ENCODE measurements at places on chromosomes 7 and 10. TPM values are rescaled to one million over a fixed set of nuclear protein-coding genes. Genes with fewer than 3 reads are reported as not detected.

GRCh38 chr10:11951695-11952094 lies 90.9 kb downstream of the UPF2 start:
- DNase-seq: no peak

GRCh38 chr10:44462338-44462914 lies 77.5 kb upstream of the CXCL12 start:
- DNase-seq: no peak

The CD36 gene
- polyA plus RNA-seq: 29.6 TPM

The PKD2L1 gene
- not detected for polyA plus RNA-seq

The GRM3 gene
- 0.16 TPM for polyA plus RNA-seq

GRCh38 chr10:123156078-123156477 lies 1.9 kb downstream of the BUB3 start:
- no peak for DNase-seq

DNA sequence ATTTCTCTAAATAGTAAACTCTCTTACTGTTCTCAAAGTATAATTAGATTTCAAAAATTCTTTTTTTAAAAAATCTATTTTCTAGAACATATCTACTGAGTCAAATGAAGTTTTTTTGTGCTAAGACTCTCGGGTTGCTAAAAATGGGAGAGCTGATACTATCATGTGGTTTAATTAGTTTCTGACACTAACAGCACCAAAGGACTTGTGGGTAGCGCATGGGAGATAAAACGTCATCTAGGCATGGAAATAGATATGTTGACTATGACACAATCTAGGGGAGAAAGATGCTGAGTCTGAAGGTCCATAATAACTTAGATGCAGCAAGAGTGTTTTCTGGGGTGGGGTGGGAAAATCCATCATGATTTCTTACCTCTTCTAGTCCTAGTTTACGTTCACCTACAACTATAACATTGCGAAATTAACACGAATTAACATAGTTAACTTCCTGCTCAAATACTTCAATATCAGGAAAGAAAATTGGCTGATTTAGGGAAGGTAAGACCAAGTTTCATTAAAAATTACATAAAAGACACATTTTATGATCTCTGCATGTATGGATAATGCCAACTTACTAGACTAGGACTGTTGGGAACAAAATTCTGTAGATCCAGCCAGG lies 14.3 kb upstream of the ARMC3 start:
- DNase-seq: no peak

- DNase-seq: no peak
These were observed 131.3 kb downstream of the FAM53B start for GRCh38 chr10:124612611-124613498.

DNA sequence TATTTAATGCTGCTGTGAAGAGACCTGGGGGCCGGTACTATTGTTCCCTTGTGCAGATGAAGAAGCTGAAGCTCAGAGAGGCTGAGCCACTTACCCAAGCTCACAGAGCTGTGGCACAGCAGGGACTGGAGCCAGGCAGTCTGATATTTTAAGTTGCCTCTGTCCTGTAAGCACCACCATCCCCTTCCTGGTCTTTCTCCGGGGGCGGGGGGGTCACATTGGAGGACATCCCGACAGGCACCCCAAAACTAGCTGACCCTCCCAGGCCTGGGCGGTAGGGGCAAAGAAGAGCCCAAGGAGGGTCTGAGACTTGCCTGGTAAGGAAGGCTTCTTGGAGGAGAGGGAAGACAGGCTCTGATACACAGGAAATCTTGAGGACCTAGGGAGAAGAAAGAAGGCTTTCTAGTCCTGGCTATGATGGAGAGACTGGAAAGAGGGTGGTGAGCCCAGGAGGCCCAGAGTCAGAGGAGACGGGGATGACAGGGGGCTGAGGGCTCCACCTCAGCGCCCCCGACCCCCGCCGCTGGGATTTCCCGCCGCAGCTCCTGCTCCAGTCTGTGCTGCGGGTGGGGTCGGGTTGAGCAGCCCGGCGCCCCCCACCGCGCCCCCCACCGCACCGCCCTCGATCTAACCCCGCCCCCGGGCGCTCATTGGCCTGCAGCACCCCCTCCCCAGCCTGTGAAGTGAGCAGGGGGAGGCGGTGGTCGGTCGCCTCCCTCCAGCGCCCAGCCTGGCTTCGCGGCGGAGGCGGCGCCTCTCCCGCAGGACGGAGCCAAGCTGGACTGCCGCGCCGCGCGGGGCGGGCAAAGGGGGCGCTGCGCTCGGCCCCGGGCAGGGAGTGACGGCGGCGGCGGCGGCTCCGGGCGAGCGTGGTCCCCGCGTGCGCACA lies at the start of gene ADCYAP1R1:
Gene ADCYAP1R1 (plus strand): TSS at position 711 of the 889 bp plus-strand sequence. CDS start 10,957 bp downstream, outside the sequence.
- no peak for DNase-seq

- DNase-seq: peak; percentile 73
These were observed at the start of gene RINT1 for GRCh38 chr7:105531792-105532671. RINT1 (plus strand) TSS chr7:105532201; CDS start chr7:105532316, 115 bp downstream.

- peak; percentile 29 for DNase-seq
These were observed 46.2 kb downstream of the GPAM start for GRCh38 chr10:112137154-112137987.

DNA sequence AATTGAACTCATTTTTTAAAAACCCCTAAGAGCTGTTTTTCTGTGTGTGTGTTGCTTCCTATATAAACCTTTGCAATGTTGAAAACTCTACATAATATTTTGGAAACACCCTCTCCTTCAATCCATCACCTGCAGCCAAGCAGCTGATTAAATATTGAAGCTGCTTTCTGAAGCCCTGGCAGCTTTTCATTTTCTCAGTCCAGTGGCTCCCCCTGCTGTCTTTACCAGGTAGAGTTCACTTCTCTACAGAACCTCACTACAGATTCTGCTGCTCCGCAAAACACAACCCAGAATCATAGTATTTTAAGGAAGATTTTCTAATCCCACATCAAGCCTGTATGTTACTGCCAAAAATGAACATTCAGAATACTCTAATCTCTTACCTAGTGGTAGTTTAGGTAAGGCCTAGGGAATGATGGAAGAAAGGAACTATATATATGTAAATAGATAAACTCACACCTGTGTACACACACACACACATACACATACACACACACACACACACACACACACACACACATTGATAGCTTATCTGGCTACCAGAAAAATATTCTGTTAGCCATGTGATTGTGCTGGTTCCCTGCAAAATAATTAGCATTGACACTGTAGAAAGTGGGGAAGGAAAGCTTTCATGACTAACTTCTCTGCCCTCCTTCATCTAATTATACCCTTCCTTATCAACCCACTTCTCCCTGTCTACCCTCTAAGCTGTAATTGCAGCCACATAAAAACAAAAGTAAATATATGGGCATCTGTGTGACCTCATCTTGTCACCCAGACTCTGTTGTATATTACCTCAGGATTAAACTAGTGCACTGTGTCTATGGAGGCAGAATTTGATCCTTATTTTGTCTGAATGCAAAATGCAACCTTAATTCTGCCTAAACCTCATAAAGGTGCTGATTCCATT lies 229.5 kb upstream of the FZD1 start:
- DNase-seq: no peak

The FAM25G gene
- polyA plus RNA-seq: not detected

The SFRP4 gene
- polyA plus RNA-seq: 2.6 TPM

- DNase-seq: no peak
These were observed 2.2 kb downstream of the WNT16 start for GRCh38 chr7:121331048-121331447.

GRCh38 chr10:121919666-121920065 lies 8.2 kb downstream of the ATE1 start:
- no peak for DNase-seq

DNA sequence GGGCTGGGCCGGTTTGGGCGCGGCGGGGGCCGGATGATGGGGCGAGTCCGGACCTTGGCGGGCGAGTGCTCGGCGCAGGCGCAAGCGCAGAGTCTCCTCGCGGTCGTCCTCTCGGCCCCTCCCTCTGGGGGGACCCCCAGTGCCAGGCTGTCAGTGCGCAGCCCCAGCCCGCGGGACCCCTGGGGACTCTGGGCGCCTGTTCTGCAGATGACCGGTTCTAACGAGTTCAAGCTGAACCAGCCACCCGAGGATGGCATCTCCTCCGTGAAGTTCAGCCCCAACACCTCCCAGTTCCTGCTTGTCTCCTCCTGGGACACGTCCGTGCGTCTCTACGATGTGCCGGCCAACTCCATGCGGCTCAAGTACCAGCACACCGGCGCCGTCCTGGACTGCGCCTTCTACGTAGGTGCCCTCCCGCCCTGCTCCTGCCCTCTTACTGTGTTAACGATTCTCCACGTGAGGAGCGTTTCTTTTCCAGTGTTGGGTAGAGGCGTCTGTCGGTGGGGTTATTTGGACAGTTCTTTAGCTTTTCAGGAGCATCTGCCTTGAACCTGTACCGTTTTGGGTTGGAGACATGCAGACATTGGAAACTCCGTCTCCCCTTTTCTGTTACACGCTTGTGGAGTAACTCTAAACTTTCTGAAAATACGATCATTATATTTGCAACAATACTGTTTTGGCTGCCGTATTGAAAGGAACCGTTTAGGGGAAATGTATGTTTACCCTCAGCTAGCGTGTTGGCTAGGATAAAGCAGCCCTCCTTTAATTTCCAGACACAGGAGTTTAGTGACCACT lies 706 bp downstream of the BUB3 start:
- no peak for DNase-seq

DNA sequence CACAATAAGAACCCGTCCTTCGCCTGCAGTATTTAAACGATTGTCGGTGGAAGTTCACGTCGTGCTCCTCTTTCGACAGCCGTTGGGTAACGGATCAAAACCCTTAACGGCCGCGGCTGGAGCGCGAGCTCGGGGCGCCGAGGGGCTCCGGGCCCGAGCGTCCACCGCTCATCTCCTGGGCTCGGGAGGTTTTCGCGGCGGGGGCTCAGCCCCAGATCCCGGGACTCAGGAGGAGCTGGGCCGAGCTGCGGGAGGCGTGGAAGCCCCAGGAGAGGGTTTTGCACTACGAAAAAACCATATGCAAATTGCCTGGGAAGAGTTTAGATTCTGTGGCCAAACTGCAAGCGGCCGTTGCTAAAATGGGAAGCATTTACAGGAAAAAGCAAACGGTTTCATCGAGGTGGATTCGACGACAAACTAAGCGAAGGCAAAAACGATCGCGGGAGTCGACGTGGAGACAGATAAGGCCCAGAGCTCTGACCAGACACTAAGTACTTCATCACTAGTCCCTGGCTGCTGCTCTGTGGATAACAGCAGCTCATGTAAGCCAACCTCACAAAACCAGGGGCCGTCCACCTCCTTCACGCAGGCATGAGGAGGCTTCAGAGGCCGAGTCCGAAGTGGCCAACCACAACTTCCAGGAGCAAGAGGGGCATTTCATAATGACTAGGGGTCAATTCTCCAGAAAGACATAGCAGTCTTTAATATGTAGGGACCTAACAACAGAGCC lies 129.7 kb downstream of the MARCHF5 start:
- no peak for DNase-seq

All from left renal cortex interstitium (tissue), 4 donors.